Osteoblast (primary cell): ENCODE measurements at places on chromosomes 2 and 18. TPM values are rescaled to one million over a fixed set of nuclear protein-coding genes. Genes with fewer than 3 reads are reported as not detected.

GRCh38 chr2:134122610-134123009, 131.3 kb upstream of the MGAT5 start:
- no peaks in the 10 kb centered on the region for H3K27me3 ChIP-seq
- no peak for DNase-seq
- H3K4me3 ChIP-seq, result no peak overlapping the region
- no peaks in the 10 kb centered on the region for H3K36me3 ChIP-seq
- no peak overlapping the region for H3K27ac ChIP-seq
- H3K4me1 ChIP-seq, result peaks cover 23% of the 10 kb centered on the region

Gene RBFA
- total RNA-seq, result 28.9 and 29.0 TPM in 2 replicates

Gene CDK5R2
- total RNA-seq, result not detected in 2 replicates

GRCh38 chr18:66867653-66868052, 263.8 kb upstream of the CDH19 start:
- H3K4me3 ChIP-seq, result no peak overlapping the region
- no peaks in the 10 kb centered on the region for H3K36me3 ChIP-seq
- H3K4me1 ChIP-seq, result no peaks in the 10 kb centered on the region
- no peaks in the 10 kb centered on the region for H3K27me3 ChIP-seq
- no peak overlapping the region for H3K27ac ChIP-seq
- DNase-seq, result no peak

DNA sequence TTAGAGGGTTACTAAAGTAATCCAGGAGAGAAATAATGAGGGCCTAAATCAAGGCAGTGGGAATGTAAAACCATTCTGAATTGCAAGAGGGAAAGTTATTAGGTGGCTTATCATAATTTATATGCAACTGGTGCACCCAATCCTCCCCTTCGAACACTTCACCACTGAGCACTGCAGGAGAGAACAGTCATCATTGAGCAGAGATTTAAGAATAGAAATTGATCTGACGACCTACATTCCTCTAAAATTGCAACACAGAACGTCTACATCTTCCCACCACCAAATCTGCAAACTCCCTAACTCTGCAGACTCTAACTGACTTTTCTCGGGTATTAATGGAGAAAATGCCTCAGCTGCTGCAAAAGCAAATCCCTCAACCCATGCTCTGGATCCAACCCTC, 138.5 kb upstream of the CDH20 start:
- DNase-seq, result no peak
- no peaks in the 10 kb centered on the region for H3K36me3 ChIP-seq
- no peaks in the 10 kb centered on the region for H3K27me3 ChIP-seq
- no peaks in the 10 kb centered on the region for H3K4me1 ChIP-seq
- no peak overlapping the region for H3K27ac ChIP-seq

Gene PROM2
- 0.29 and 0.36 TPM in 2 replicates for total RNA-seq

Gene DCC
- total RNA-seq, result under 0.01 TPM in 1 of 2 replicates, not detected in the other

Gene C1GALT1C1L
- total RNA-seq, result 0.72 and 1.2 TPM in 2 replicates

DNA sequence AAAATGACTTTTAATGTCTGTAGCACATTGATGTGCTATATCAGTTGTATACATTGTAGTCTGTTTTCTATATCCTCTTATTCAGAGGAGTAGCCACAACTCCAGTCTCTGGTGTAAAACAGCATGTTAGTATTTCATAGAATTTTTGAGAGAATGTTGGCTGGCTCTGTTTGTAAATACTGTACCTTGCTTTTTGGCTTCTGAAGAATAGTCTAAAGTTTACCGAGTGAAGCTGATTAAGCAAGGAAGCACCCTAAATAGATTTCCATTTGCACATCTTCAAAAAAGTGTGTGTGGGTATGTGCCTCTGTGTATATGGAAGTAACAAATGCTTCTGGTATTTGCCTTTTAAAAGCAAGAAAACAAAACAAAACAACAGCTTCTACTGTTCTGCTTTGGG, 50.5 kb downstream of the MAP4K4 start:
- H3K4me3 ChIP-seq, result no peak overlapping the region
- H3K36me3 ChIP-seq, result peaks cover 6% of the 10 kb centered on the region
- peak overlapping the region; percentile 76 for H3K27ac ChIP-seq
- H3K4me1 ChIP-seq, result peaks cover 55% of the 10 kb centered on the region

Gene LYPD6B
- total RNA-seq, result 2.5 and 2.9 TPM in 2 replicates

- H3K27me3 ChIP-seq, result no peaks in the 10 kb centered on the region
- no peaks in the 10 kb centered on the region for H3K36me3 ChIP-seq
- H3K4me1 ChIP-seq, result no peaks in the 10 kb centered on the region
- no peak for DNase-seq
- no peak overlapping the region for H3K4me3 ChIP-seq
- H3K27ac ChIP-seq, result no peak overlapping the region
Observed at GRCh38 chr2:129885735-129886134, 93.7 kb upstream of the RAB6C start.

GRCh38 chr18:23380001-23380550, 73.0 kb upstream of the RIOK3 start:
- H3K27me3 ChIP-seq, result no peaks in the 10 kb centered on the region
- peaks cover 5% of the 10 kb centered on the region for H3K36me3 ChIP-seq
- peak overlapping the region; percentile 91 for H3K27ac ChIP-seq

DNA sequence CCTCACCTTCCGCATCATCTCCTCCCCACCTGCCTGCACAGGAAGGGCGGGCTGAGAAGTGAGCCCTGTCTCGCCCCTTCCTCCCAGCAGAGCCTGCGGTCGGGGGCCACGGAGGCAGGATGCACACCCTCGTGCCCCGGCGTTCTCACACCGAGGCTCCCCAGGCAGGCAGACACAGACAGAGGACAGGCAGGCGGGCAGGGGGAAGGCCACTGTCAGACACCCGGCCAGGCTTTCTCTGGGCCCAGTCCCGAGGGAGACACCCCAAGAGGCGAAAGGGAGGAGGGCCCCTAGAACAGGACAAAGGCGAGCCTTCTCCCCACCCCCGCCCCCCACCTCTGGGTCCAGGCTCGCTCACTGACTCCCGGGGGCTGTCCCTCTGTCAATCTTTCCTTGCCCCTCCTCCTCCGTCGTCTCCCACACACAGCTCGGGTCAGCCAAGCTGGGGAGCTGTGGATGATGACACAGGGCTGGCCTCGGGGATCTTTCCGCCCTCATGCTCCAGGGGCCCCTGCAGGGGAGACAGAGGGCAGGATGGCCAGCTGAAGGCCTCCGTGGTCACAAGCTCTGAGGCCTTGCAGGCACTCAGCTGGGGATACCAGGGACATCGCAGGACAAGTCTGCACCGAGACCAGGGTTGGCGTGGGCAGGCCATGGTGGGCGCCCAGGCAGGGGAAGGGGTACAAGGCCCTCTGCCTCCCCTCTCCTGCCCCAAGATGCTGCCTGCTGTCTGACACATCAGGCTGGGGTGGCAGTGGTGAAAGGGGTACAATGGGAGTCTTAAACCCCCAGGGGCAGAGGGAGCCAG, 24.9 kb downstream of the BIN1 start:
- DNase-seq, result no peak
- H3K27ac ChIP-seq, result peak overlapping the region; percentile 86
- peaks cover 79% of the 10 kb centered on the region for H3K4me1 ChIP-seq
- H3K27me3 ChIP-seq, result no peaks in the 10 kb centered on the region
